Cardiac fibroblast (primary cell): ENCODE measurements at places on chromosomes 6 and 20.
A peak's percentile ranks its signal among the peaks of the same experiment; 100 is the strongest.

GRCh38 chr6:111530218-111530617 is 47.2 kb upstream of the REV3L start:
- DNase-seq, result no peak

- no peak for DNase-seq
Measured at GRCh38 chr20:24109537-24109936, 121.0 kb upstream of the GGTLC1 start.

DNA sequence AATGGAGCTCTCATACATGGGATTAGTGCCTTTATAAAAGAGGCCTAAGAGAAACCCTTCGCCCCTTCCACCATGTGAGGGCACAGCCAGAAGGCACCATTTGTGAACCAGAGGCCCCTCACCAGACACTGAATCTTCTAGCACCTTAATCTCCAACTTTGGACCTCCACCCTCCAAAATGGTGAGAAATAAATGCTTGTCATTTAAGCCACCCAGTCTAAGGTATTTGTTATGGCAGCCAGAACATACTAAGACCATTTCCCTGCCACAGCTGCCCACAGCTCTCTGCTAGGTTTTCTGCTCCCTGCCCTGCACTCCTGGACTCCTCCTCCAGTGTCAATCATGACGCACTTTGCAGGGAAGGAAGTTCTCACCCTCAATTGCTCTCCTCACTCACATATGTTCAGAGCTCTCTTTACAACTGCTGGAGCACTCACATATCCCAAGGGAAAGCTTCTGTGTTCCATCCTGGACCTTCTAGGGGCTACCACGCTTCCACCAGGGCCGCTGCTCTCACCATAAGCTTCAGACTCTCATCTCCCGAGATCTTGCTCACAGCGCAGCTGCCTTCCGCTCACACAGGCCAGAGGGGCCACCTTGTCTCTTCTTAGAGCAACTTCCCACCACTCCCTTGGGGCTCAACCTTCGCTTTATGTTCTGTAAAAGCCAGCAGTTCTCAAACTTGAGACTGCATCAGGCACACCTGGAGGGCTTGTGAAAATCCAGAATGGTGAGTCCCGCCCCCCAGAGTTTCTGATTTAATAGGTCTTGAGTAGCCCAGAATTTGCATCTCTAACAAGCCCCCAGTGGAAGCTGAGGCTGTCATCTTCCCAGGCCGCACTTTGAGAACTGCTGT is 1.6 kb upstream of the LY86 start:
- no peak for DNase-seq

DNA sequence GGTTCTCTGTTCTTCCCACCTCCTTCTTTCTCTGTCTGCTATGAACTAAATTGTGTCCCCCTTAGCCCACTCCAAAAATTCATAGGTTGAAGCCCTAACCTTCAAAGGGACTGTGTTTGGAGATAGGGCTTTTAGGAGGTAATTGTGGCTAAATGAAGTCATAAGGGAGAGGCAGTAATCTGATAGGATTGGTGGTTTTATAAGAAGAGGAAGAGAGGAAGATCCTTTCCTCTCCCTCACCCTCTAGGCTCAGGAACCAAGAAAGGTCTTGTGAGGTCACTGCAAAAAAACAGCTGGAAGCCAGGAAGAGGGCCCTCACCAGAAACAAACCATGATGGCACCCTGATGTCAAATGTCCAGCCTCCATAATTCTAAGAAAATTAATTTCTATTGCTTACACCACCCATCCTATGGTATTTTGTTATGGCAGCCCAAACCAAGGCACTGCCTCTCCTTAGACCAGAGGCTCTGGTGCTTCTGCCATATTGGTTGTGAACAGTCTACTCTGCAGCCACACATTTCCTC is 135.1 kb upstream of the COL21A1 start:
- DNase-seq, result no peak

GRCh38 chr6:16199804-16200203 is 38.6 kb upstream of the GMPR start:
- no peak for DNase-seq

DNA sequence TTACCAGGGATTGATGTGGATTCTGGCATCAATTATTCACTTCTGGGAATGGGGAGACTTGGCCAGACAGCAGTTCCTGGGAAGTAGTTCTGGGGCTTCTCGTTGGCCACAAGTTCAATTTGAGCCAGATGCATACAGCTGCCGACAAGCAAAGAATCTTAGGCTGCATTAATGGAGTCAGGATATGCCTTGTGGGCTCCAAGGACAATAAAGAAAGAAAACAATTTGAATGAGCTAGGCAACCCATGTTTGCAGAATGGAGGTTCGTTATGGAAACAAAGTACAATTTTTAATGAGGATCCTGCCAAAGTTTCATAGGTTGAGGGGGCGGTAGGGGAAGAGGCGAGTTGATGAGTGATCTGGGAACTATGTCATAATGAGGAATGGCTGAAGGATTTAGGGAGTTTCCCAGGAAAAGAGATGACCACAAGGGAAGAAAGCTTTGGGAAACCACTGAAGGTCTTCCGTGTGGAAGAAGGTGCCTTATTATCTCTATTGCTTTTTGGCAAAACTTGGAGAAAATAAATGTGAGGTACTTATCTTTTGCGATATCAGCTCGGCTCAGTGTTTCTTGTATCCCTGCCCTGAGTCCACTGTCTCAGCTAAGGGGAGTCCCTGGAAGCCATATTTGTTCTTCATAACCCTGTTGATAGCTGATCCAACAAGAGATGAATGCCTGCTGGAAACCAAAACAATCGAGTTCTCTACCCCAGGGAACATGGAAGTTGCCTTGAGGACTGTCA is 181.0 kb upstream of the ZNF217 start:
- peak; percentile 87 for DNase-seq

DNA sequence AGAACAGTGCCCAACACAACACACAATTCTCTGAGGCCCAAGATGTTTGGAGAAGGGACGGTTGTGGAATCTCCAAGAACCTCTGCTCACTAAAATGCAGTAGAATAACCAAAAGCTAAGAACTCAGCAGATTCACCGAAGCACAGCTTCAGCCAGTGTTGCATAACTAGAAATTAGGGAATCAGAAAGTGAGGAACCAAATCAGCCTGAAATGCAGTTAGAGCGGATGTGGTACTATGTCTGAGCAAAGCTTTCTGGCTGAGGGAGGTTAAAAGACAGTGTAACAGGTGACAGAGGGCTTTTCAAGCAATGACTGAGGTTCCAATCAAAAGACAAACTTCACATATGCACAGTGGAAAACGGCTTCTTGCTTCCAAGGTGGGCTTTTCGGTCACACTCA is 197.9 kb upstream of the KCNK16 start:
- DNase-seq, result no peak
